Spinal cord (tissue), 10 donors: ENCODE measurements at places on chromosomes 1 and 21. TPM values are rescaled to one million over a fixed set of nuclear protein-coding genes. Genes with fewer than 3 reads are reported as not detected.

DNA sequence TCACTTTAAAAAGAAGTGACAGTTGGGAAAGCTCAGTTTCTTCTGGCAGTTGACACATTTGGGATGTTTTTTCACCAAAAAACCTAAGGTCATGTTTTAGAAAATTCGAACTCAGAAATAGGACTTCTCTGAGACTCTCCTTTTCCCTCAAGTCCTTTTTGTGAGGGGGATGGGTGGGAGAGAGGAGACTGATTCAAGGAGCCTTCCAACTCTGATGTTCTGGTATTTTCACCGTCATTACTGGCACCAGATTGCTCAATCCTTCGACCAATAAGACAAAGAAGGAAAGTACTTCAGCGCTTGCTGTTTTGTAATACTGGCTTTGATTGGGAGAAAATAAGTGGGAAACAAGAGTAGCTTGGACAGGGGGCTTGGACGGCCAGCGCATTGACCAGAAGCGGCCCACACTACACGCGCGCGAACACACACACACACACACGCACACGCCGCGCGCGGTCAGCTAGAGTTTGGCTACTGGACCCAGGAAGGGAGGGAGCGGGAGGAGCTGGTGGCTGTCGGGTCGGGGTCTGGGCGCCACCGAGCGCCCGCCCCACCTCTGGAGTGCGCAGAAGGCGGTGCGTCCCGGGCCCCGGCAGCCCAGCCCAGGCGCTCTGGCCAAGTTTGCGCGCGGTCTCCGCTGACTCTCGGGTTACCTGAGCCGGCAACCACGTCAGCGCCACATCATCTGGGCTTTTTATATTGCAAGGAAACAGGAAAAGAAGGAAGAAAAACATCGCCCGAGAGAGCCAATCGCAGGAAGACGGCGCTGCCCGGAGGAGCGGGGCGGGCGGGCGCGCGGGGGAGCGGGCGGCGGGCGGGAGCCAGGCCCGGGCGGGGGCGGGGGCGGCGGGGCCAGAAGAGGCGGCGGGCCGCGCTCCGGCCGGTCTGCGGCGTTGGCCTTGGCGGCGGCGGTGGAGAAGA is at the start of gene KCNK1:
KCNK1 (plus strand) TSS at position 855 of the 921 bp plus-strand sequence; CDS start at position 921, 66 bp downstream.
- peak; percentile 33 for DNase-seq

GRCh38 chr1:1783320-1783719 is 5.0 kb upstream of the NADK start:
- no peak for DNase-seq

- DNase-seq: no peak
Measured at GRCh38 chr1:174135211-174135610, 24.1 kb upstream of the RABGAP1L start.

GRCh38 chr1:60947367-60947766 is 135.0 kb upstream of the NFIA start:
- DNase-seq: no peak

GRCh38 chr1:243447347-243447746 is 191.5 kb downstream of the SDCCAG8 start:
- DNase-seq: no peak

- no peak for DNase-seq
Measured at GRCh38 chr1:67339623-67340343, 32.1 kb downstream of the IL12RB2 start.

DNA sequence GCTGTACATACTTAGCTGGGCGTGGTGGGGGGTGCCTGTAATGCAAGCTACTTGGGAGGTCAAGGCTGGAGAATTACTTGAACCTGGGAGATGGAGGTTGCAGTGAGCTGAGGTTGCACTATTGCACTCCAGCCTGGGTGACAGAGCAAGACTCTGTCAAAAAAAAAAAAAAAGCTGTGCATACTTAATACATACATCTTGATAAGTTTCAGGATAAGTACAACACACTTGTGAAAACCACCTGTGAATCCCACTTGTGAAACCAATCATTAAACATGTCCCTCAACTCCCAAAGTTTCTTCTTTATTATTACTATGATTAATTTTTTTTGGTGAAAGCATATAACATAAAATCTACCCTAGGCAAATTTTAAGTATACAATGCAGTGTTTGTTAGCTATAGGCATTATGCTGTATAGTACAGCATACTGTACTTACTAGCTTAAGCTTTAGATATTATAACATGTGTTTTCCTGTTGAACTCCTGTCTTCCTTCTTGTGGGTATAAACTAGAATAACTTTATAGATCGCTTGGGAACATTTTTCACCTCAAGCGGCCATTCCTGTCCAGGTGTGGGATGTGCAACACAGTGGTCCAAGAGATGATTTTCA is 41.4 kb downstream of the DISC1 start:
- DNase-seq: no peak

DNA sequence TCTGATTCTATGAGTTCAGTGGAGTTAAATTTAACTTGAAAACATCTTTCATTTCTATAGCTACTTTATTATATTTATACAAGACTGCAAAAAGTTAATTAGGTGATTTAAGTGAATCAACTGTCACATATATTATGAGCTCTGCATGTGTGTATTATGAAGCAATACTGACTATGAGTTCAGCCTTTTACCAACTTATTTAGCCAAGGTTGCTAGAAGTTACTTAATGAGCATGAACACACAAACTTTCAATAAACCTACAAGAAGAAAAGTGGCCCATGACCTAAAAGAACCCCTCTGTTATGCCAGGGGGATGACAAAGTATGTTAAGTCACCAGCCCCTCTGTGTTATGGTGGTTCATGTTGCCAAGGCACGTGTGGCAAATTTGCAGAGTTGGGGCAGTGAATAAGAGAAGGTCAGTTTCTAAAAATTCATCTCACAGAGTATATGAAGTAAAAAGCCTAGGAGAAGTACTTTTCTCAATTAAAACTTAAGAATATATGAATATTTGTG is 86.7 kb upstream of the LYPLAL1 start:
- DNase-seq: no peak

DNA sequence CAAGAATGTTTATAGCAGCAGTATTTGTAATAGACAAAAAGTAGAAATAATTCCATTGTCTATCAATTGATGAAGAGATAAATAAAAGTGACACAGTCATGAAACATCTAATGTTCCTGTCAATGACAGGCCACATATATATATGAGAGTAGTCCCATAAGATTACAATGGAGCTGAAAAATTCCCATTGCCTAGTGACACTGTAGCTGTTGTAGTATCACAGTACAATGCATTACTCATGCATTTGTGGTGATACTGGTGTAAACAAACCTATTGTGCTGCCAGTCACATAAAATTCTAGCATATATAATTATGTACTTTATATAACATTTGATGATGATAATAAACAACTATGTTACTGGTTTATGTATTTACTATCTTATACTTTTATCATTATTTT is 141.9 kb upstream of the LYPLAL1 start:
- no peak for DNase-seq

DNA sequence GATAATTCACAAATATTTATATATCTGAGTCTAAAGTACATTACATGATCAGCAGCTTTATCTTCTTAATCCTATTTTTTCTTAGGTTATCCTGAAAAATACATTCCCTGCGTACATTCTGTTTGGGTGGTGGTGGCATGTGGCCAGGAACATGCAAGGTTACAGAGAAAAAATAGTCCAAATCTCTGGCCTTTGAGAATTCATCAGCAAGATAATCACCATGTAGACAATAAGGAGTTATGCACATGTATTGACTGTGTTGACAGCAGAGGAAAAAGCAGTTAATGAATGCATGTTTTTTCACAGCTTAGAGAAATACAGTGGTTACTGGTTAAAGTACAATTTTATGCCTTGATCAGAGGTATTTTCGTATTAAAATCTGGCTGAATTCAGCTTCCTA is 49.0 kb downstream of the ABCA4 start:
- no peak for DNase-seq

- DNase-seq: no peak
Measured at GRCh38 chr1:164794356-164794755, 235.4 kb downstream of the PBX1 start.

DNA sequence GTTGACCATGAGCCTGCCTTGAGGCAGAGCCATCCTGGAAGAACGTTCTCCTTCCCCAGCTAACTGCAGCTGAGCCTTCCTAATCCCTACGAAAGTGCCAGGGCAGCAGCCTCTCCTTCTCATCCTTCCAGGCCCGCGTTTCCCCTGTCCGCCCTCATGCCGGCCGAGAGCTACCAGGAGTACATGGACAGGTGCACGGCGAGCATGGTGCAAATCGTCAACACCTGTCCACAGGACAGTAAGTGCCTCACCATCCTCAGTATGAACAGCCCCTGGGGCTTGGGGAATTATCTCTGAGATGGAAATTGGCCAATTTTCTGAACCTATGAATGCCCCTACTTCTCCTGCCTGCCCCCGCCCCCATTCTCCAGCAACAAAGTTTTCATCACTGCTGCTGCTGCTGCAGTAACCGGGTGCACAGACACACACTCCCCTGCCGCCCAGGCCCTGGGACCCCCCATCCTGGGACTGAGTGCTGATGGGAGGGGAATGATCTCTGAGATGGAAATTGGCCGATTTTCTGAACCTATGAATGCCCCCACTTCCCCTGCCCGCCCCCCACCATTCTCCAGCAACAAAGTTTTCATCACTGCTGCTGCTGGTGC is 39.6 kb downstream of the UBASH3A start:
- no peak for DNase-seq

DNA sequence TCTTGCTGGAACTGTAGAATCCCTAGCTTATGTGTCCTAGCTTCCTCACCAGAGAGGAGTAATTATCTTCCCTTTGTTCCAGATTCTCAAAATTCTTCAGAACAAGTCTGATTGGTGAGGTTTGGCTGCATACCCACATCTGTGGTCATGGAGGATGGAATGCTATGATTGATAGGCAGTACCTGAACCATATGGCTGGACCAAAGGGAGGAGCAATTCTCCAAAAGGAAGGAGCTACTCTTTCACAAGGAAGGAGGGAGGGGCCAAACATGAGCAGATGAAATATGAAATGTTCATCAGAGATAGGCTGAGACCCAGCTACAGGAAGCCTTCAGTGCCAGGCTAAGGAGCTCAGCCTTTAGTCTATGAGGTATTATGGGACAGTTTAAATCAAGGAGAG is 5.0 kb upstream of the RNF19B start:
- DNase-seq: no peak

TFF2 gene
- total RNA-seq: not detected

USH2A gene
- total RNA-seq: 0.39 TPM

GATAD2B gene
- total RNA-seq: 16.3 TPM

CNIH3 gene
- total RNA-seq: 8.3 TPM

TAS1R1 gene
- not detected for total RNA-seq

HJV gene
- total RNA-seq: not detected

LHX8 gene
- not detected for total RNA-seq
